ENCODE measurements at places on chromosomes 5 and 9.

DNA sequence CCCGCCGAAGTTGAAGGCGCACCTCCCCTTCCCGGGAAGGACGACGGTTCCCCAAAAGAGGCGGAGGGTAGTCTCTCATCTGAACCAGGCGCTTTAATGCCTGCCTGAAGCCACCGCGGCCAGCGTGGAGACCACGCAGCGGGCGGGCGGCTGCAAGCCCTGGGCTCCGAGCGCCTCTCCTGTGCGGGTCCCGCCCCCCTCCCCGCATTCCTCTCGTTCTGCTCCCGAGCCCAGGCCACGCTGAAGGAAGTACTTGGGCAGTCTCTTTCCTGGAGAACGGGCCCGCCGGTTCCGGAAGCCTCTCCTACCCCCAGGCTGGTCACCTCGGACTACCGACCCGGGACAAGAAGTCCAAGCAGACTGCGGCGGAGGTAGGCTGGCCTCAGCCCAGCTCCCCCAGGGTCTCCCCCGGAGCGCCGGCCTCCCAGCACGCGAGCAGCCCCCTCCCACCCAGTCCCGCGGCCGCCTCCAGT is 571 bp downstream of the PPIC start:
- peak; percentile 45 for DNase-seq

DNA sequence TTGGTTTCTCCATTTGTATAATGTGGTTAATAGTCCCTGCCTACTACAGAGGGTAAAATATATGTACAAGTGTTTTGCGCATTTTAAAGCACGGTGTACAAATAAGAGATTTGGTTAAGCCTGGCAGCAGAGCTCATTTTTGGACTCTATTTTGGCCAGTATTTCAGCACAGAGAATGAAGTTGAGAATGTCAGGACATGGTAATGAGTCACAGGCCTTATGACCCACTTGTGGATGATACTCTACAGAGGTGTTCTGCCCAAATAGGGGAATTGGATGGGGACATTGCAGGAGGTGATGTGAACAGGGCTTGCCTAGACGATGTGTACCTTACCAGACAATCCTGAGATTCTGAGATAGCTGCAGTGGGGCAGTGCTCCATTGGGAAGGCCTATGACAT is 50.6 kb downstream of the MELK start:
- DNase-seq, result peak; percentile 4

DNA sequence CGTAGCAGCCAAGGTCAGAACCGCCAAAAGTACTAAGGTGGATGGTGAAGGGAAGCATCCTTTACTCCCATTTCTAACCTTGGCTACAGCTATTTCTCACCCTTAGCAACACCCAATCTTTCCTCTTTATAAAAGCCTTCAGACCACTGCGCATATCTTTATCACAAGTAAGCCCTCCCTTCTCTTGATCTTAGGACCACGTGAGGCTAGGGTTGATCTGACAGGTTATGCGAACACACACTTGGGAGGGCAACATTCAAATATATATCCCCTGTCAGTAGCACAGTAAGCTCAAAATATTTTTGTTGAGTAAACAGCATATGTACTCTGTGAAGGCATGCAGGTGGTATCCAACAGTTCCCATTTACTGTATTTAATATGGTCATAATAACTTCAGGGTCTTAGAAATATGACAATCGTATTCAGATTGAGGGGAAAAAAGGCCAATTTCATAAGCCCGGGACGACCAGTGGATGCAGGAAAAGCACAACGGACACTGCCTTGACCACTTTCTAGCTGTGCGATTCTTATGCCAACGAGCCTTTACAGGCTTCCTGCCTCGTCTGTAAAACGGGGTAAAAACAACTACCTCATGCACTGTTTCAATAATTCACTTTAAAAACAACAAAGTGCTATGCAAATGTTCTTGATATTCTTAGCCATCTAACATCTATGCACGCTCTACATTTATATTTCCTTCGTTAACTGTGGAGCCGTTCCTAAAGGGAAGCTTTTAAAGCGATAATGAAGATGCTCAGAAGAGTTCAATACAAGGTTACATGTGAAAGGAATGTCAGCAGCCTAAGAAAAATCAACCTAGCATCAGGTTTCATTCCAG is 1.3 kb downstream of the ARSB start:
- no peak for DNase-seq

DNA sequence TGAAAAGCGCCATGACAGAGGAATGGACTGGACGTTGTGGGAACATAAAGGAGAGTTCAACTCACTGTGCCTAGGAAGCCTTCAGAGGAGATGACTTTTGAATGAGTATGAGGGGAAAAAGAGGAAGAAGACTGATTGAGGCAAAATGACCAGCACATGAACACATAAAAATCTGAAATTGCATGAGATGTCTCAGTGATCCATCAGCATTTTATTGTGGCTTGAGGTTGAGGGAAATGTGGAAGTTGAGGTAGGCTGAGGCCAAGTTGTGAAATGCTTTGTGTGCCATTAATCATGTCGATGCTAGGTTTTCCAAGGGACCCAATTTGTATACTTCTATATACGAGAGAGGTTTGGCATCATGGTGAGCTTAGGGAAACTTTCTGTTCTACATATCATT is 140.9 kb upstream of the TLX3 start:
- DNase-seq, result peak; percentile 25

GRCh38 chr5:9438596-9439354 is 107.1 kb downstream of the SEMA5A start:
- no peak for DNase-seq

GRCh38 chr9:93061260-93061751 is 2.8 kb downstream of the SUSD3 start:
- no peak for DNase-seq

DNA sequence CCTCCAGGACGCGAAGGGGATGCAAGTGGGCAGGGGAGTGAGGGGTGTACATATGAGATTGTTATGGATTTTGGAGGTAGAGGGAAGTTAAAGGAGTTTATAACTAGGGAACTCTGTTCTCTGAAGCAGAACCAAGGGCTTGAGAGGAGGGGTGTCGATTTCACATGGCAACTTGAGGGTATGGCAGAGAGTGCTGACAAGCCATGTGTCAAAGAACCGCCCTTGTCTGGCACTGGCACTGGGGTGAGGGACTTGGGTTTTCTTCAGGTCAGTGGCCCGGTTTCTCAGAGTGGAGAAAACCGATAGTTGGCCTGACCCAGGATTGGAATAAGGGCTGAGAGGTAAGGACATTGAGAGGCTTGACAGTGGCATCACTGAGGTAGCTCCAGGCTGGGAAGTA is 47.7 kb upstream of the TESK1 start:
- no peak for DNase-seq

DNA sequence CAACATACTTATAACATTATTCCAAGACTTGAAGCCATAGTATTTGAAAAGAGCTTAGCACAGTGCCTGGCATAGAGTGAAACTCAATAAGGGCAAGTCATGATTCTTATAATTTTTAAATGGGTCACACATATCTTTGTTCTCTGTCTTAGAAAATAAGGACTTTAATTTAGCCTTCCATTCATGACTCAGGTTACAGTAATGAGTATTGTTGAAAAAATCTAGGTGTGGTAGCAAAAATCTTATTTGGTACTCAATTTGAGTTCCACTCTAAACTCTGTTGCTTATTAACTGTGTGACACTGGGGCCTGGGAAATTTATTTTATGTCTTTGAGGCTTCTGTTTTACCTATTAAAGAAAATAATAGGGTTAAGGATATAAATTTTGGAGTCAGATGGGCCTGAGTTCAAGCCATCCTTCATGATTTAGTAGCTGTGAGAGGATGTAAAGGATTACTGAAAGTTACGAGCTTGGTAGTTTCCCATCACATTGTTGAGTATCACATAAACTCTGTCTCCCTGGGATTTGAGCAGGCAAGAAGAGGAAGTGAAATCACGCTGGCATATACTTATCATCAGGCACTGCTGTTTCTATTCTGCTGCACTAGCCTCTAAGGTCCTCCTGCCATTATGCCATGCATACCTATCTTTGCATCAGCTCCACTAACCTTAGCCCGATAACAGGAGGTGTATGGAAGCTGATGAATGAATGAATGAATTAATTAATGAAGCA is 1.5 kb downstream of the SPINK9 start:
- DNase-seq, result no peak

GRCh38 chr5:126354012-126354857 is 69.0 kb upstream of the GRAMD2B start:
- DNase-seq, result peak; percentile 98

- no peak for DNase-seq
These were observed 82.6 kb downstream of the PRELID2 start for GRCh38 chr5:145752534-145752933.
